Skeletal muscle cell (primary cell): ENCODE measurements at places on chromosomes 7 and 10.

- DNase-seq = no peak
These were observed 53.0 kb downstream of the SH2D4B start for GRCh38 chr10:80590585-80591125.

DNA sequence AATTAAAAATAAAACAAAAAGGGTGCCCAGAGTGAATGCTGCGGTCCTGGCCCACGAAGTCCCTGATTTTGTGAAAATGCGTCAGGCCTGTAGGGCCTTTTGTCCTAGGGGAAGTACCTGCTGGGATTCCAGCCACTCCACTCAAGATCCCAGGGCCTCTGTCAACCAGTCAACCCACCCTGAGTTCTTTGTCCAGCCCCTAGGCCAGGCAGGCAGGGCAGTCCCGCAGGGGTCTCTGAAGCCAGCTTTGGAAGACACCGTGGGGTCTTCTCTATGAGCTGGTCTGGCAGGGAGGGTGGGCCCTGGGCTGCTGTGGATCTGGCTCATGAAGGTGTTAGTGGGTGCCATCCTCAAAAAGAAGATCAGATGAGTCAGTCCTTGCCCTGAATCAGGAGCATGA is 452.5 kb upstream of the MKI67 start:
- no peak for DNase-seq

GRCh38 chr7:151249732-151250072 is 1.2 kb upstream of the SMARCD3 start:
- no peak for DNase-seq

DNA sequence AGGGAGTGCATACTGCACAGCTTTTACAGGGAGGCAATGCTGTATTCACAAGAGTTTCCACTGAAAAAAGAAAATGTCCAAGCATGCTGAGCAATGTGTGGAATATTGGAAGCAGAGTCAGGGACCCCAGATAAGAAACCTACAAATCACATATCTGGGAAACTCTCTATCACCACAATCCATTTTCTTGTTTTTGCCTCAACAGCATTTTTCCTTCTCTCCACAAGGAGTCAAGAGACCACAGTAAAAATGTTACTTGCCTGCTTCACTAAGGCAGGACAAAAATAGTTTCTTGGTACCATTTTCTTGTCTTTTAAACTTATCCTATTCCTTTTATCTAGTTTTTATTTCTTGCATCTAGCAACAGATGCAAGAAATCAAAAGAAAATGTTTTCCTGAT is 19.5 kb upstream of the PDE1C start:
- no peak for DNase-seq

DNA sequence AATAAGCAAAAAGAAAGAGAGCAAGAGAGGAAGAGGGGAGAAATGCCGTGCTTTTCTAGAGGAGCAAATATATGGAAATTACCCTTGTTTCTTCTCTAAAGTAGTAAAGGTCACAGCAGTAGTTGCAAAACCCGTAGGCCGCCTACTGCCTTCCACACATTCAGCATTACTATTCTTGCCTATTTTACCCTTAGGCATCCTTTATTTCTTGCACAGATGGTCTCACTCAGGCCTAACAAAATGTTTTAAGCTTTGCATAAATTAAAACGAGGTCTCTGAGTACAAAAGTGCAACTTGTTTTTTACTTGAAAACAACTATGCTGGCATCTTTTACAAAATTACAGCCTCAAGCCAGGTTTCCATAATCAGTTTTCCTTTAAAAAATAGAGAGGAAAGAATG is 644.6 kb downstream of the AUTS2 start:
- no peak for DNase-seq

GRCh38 chr10:20115894-20116293 is 299.7 kb downstream of the PLXDC2 start:
- no peak for DNase-seq
